ENCODE measurements at places on chromosomes 12 and 14.

DNA sequence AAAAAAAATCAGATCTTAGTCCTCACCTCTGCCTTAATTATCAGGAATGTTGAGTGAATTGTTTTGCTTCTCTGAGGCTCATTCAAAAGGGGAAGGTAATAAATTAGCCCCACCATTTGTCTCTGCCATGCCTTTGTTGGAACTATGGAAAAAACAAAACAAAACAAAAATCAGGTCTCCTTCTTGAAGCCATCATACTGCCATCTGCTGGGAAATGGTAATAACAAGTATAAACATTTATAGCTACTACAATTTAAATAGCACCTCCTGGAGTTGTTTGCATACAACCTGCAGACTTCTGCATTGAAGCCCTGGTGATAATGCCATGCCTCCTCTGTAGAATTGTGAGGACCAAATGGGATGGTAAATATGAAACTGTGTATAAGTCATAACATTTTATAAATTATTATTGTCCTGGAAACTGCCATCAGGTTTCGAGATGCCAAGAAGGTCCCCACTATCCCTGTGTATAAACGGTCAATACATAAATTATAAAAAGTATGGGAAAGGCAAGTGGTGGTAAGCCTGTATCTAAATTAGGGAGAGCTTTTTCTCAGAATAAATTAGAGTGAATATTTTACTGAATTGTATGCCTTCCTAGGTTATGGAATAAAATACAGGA is 87.2 kb upstream of the FGD4 start:
- no peak for DNase-seq

- DNase-seq = no peak
Observed at GRCh38 chr12:238116-238515, 24.2 kb upstream of the SLC6A12 start.

GRCh38 chr14:72891666-72892102 is 2.2 kb downstream of the DPF3 start:
- no peak for DNase-seq

- no peak for DNase-seq
Observed at GRCh38 chr14:97930166-97930565, 1133.0 kb downstream of the VRK1 start.

GRCh38 chr12:152440-152839 is 61.5 kb downstream of the SLC6A12 start:
- no peak for DNase-seq

DNA sequence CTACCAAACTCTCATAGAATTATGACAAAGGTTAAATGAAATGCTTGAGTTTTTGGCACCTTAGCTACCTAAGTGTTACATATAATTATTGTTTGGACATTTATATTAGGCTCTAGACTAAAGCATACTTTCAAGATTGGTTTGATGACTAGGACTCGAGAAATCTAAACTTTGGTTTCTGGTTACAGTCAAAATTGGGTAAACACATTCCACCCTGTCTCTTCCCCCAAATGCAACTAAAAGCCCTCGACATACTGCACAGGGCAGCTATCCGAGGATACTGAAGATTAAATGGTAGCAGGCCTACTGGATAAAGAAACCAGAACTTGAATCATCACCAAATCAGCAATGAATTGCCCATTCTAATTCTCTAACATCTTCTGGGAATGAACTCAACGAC is 369.1 kb downstream of the PRKD1 start:
- DNase-seq = no peak

- DNase-seq = no peak
Observed at GRCh38 chr14:101857226-101857625, 95.7 kb downstream of the PPP2R5C start.

DNA sequence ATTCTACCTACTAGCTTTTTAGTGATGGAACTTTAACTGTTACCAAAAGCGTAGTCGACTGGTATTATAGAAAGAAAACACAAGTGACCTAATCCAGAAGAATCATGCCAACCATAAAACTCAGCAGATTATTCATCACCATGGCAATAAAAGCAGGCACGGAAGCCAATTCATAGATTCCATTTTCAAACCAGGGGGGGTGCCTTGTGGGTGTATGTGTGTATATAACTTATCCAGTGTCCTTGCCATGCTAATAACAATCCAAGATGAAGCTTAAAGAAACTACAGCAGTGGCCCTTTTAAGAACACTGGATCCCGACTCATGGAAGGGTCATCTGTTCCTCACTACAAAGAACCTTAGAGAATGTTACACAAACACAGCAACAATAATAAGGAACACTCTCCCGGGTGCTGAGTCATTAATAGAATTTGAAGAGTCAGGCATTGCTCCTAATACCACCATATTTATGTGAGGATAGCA is 61.0 kb downstream of the EPS8 start:
- no peak for DNase-seq

DNA sequence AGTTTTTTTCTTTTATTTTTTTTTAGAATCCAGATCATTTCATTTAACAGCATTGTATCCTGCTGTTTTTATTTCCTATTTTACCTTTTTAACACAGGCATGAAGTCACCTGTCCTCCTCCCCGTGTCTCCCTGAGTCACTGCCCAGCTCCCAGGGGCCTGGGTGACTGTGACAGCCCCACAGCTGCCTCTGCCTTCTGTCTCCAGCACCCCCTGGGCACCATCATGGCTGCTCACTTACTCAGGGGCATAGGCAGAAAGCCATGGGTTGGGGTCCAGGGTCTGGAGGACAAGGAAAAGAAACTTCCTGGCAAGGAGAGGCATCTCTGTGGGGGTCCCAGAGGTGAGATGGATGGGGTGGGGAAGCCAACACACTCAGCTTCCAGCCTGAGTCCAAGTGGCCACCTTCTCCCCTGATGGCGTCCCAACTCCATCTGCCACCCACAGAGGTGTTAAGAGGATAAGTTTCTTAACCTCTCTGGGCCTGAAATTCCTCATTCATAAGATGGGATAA is 25.3 kb downstream of the TMEM63C start:
- no peak for DNase-seq

DNA sequence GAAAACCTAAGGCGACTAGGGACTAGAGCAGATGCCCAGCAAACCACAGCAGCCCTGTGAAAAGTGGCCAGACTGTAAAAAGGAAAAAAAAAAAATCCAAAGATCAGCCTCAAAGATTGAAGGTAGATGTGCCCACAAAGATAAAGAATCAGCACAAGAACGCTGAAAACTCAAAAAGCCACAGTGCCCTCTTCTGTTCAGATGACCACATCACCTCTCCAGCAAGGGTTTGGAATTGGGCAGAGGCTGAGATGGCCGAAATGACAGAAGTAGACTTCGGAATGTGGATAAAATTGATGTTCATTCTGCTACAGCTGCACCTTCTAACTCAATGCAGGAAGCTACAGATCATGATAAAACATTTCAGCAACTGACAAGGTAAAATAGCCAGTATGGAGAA is 154.4 kb downstream of the GPHN start:
- DNase-seq = no peak

DNA sequence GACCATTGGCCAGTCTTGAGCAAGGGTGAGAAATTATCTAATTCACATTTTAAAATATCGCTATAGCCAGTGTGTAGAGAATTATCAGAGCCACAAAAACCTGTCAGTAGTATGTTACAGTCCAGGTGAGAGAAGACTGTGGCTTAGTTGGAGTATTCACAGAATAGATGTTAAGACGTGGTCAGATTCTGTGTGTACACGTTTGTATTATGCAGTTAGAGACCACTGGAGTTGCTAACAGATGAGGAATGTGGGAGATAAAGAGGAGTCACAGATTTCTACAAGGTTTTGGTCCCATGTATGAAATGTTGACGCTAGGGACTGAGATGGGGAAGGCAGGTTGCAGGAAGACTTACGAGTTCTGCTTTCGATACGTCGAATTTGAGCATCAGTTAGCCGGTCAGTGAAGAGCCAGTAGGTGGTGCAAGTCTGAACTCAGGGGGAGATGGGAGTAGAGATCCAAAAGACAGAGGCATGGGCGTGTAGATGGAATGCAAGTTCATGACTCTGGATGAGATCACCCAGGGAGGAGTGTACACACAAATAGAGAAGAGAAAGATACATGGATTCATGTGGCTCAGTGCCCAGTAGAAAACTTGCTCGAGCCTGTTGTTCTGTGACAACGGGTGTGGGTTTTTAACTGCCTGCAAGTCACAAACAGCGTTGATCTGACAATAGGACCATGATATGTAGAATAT is 114.8 kb upstream of the FLRT2 start:
- DNase-seq = no peak

All from activated effector memory CD4-positive, alpha-beta T cell treated with Interleukin-2 at 50 U/mL for 16 hours (primary cell).